Natural killer cell treated with Interleukin-12 subunit alpha and Interleukin-12 subunit beta and Interleukin-15 and Interleukin-18, amount 100 ng/mL, for 72 hours (primary cell): ENCODE measurements at places on chromosomes 2 and 18.
A peak's percentile ranks its signal among the peaks of the same experiment; 100 is the strongest.

- DNase-seq, result no peak
Observed at GRCh38 chr2:229980431-229981184, 58.3 kb downstream of the FBXO36 start.

GRCh38 chr18:52002600-52002999 lies 337.4 kb upstream of the DCC start:
- DNase-seq, result no peak

DNA sequence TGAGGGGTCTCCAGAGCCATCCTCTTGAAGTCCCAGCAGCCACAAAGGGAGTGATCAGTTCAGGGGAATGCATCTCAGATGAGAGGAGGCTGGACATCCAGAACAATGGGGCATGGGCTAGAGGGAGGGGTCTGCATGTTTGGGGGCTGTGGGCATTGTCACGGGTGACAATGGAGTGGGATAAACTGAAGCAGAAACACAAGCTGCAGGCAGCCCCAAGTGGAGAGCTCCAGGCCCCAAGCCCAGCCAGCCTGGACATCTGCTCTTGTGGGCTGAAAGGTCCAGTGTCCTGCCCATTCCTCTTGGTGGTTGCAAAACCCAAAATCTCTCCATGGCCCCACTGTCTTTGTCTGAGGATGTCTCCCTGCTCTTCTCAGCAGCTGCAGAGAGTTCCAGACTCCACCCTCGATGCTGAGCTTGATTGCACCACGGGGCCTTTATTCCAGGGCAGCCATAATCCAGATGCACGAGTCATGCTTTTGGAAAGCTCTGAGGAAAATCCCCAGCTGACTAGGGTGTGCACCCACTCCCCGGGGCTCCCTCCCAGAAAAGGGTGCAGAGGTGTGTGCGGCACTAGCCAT lies 149.4 kb downstream of the TNS1 start:
- DNase-seq, result no peak

DNA sequence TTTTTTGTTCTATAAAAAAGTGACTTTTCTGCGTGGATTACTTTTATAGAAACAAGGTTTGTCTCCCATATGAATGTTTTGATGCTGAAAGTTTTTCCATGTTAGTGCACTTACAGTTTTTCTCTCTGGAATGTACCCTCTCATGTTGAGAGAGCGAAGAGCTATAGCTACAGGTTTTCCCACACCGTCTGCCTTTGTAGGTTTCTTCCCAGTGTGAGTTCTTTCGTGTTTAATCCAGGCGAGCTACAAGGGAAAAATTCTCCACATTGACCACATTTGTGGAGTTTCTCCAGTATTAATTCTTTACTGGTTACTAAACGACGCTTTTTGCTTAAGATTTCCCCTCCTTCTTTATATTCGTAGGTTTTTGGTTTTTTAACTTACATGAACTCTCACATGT lies 85.1 kb downstream of the ACSL3 start:
- DNase-seq, result no peak

GRCh38 chr2:70340761-70341476 lies 39.1 kb upstream of the FAM136A start:
- DNase-seq, result peak; percentile 72

GRCh38 chr2:226079196-226079595 lies 679.7 kb downstream of the NYAP2 start:
- no peak for DNase-seq

- no peak for DNase-seq
Observed at GRCh38 chr18:24417480-24417879, 9.0 kb upstream of the IMPACT start.

GRCh38 chr2:1350111-1350510 lies 63.2 kb upstream of the TPO start:
- no peak for DNase-seq

DNA sequence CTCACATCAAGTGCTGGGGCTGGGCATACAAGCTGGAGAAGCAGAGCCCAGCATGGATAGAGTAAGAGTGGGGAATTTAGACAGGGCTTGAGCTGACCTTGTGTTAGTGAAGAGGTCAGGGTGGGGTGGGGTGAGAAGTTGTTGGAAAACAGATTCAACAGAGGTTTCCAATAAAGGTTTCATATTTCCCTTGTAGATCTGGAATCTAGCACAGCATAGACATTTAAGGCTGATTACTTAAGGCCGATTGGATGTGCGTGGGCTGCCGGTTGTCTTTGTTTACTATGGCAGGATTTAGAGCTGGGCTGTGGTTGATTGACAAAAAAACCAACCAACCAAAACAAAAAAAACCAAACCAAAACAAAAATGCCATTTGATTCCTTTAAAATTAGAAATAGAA lies 114.9 kb upstream of the SEC11C start:
- no peak for DNase-seq

- no peak for DNase-seq
Observed at GRCh38 chr2:215793747-215794595, 219.4 kb downstream of the MREG start.

DNA sequence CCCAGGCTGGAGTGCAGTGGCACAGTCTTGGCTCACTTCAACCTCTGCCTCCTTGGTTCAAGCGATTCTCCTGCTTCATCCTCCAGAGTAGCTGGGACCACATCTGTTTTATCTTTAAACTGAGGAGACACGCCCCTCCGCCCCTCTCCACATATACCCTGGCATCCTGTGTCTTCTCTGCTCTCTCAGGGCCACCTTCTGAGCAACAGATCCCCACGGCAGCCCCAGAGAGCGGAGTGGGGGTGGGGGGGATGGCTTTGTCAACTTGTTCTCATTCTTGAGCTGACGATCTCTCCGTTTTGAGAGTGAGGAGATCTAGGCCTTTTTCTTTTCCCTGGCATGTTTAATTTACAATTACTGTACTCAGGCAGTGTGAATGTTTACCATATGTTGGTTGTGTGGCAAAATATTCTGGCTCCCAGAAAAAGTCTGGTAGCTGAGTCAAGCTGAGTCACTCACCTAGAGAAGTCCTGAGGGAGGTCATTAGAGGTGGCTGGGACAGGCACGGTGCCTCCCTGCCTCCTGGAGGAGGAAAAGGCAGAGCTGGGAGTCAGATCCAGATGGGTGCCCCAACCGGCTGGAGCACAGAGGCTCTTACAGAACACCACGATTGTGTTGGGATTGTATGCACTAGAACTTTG lies 19.5 kb upstream of the ID2 start:
- no peak for DNase-seq

DNA sequence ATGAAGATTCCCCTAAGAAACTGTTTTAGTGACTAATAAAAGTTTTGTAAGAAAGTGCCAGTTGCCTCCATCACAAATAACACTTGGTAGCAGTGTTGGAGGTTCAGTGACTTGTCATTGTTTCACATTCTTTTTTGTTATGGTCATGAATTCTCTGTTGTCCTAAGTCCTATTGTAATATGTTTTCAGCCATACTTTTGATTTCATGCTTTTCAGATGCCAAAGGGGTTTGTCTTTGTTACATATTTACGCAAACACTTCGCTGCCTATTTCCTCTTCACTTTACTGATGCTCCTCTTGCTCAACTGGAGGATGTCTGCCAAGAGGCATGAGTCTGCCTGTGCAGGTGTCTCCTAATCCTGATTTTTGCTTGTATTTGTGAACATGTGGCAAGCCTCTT lies 66.6 kb downstream of the PHLPP1 start:
- DNase-seq, result no peak

GRCh38 chr2:179898873-179899272 lies 37.5 kb upstream of the ZNF385B start:
- DNase-seq, result no peak

GRCh38 chr18:63505566-63506335 lies 29.0 kb downstream of the SERPINB5 start:
- no peak for DNase-seq

DNA sequence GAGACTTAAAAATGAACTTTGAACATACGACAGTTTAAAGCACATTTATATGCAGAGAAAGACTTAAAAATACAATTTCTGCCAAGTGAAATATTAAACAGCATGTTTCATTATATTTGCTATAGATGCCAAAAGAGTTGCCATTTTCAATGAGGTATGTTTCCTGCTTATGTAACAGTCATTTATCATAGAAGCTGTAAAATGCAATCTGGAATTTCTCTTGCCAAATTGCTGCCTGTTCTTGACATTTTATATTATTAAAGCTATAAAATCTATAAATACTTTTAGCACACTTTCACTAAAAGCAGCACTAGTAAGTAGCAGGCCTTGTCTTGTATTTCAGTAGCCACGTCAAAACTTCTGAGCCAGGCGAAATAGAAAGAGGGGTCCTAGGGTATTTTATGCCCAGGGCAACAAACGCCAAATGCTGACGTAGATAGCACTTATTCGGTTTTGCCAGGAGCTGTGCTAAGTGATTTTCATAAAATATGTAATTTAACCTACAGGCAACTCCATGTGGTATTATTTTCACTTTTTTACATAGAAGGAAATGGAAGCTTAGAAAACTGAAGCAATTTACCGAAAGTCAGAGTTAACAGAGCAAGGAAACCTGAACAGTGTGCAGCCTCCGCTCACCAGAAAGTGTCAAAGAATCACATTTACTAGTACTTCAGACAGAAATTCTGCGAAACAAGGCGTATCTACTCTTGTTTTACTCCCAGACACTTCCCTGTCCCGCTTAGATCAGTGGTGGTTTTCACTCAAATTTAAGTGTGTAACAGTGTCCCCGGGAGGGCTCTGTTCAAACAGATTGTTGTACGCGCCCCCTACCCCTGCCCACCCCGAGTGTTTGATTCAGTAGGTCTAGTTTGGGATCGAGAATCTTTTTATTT lies 1.2 kb upstream of the CYP20A1 start:
- DNase-seq, result no peak

DNA sequence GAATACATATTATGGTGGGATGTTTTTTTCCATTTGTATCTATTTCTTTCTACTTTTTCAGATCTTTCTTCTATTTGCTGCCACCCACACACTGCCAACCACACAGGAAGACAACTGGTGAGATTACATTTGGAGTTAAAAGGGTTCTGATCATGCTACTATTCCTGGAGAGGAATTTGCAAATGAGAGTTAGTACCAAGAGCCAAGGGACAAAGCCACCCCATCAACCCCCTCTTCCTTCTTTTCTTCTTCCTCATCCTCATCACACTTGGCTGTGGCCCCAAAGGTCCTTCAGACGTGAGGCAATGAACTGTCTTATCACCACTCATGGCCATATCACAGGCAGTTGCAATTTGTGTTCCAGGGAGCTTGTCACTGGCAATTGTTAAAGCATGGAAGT lies 215.6 kb upstream of the SLC14A2 start:
- no peak for DNase-seq

- peak; percentile 66 for DNase-seq
Observed at GRCh38 chr2:37585982-37586621, 85.3 kb downstream of the CDC42EP3 start.

DNA sequence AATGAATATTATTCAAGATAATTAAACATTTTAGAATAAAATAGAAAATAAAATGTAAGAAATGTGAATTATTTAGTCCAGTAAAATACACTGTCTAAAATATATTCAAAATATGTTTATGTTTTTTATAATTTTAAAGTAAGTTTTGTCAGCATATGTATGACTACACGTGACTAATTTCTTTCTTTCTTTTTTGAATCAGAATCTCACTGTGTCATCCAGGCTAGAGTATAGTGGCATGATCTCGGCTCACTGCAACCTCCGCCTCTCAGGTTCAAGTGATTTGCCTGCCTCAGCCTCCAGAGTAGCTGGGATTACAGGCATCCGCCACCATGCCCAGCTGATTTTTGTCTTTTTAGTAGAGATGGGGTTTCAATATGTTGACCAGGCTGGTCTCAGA lies 19.1 kb upstream of the INO80D start:
- no peak for DNase-seq

GRCh38 chr2:138003411-138003810 lies 39.1 kb downstream of the HNMT start:
- no peak for DNase-seq

DNA sequence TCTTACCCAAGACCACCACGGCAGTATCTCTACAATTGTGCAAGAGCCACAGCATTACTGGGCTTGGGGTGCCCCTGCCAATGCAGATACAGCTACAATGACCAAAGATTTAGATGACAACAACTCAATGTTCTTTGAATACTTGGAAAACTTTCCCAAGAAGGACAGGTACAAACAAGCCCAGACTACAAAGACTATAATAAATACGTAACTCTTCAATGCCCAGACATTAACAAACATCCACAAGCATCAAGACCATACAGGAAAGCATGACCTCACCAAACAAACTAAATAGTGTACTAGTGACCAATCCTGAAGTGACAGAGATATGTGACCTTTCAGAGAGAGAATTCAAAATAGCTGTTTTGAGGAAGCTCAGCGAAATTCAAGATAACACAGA lies 62.8 kb downstream of the ICA1L start:
- DNase-seq, result no peak

- DNase-seq, result no peak
Observed at GRCh38 chr2:236959876-236960275, 125.8 kb upstream of the COPS8 start.

DNA sequence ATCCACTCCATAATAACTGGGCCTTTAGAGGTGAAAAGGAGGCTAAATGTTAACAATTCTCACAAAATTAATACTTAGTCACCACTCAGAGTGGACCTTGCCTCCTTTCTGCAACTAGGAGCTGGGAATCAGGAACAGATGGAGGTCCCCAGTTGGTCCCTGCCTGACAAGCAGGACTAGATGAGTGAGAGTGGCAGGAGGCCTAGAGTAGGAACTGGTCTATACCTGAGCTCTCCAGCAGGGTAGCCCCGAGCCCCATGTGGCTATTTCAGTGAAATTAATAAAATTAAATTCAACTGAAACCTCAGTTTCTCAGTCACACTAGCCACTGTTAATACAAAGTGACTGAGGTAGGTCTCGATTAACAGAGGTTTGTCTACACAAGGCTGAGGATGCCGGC lies 150.5 kb downstream of the MYO5B start:
- no peak for DNase-seq

DNA sequence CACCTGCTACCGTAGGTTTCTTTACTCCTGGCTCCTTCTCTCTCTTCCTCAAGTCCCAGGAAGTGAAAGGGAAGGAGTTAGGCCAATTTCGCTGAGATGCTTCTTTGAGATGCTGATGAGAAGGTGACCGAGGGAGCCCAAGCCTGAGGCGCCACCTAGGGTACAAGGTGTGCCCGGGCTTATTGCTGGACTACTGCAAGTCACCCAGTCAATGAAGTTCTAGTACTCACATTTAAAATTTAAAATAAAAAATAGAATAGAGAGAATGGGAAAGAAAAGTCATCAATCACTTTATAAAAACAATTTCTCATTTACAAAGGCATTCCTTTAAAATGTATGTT lies 45.3 kb downstream of the ACAA2 start:
- DNase-seq, result no peak

- DNase-seq, result no peak
Observed at GRCh38 chr2:127051116-127052056, 55.6 kb downstream of the BIN1 start.

GRCh38 chr18:40980171-40980570 lies 974.9 kb upstream of the PIK3C3 start:
- no peak for DNase-seq

DNA sequence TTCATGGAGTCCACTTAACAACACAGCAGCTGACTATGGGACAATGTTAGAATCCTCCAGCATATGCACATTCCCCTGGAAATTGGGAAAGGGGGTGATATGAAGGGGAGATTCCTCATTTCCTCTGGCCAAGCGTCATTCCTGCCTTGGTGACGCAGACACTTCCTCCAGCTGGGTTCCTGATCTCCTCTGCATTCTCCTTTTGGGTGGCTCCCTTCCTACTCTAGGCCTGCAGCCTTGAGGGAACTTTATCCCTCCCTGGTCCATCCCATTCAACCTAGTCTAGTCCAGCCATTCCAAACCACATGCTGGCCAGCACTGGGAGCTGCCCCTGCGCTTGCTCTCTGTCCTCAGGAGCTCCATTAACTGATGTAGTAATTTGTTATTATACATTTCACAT lies 216.8 kb downstream of the VAPA start:
- DNase-seq, result no peak

GRCh38 chr2:143939626-143940330 lies 580.1 kb downstream of the ZEB2 start:
- DNase-seq, result no peak

GRCh38 chr2:120867290-120868241 lies 131.9 kb downstream of the GLI2 start:
- no peak for DNase-seq
